ENCODE measurements at places on chromosomes 16 and 17.

DNA sequence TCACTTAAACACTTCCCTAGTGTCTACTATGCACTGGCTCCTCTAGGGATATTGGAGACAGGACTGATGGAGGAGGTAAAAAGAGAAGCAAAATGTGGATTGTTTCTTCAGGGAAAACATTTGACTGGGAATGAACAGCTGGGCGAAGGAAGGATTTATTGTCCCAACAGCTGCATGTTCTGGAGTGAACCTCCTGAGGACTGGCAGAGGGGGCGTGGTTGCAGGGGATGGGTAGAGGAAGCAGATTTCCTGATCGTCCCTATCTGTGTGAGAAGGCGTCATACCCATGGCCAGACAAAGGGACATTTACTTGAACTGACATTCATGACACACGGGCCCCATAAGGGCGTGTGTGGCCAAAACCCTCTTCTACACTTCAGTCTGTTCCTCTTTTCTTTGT is 321.5 kb downstream of the MAP2K4 start:
- no peaks in the 10 kb centered on the region for H3K36me3 ChIP-seq
- no peaks in the 10 kb centered on the region for H3K4me1 ChIP-seq
- no peak for DNase-seq
- H3K4me3 ChIP-seq = no peak overlapping the region

- H3K36me3 ChIP-seq = no peaks in the 10 kb centered on the region
- H3K4me1 ChIP-seq = no peaks in the 10 kb centered on the region
- no peak overlapping the region for H3K4me3 ChIP-seq
- H3K27ac ChIP-seq = no peak overlapping the region
- no peak for DNase-seq
These were observed 74.1 kb downstream of the ABCC12 start for GRCh38 chr16:48081656-48082055.

DNA sequence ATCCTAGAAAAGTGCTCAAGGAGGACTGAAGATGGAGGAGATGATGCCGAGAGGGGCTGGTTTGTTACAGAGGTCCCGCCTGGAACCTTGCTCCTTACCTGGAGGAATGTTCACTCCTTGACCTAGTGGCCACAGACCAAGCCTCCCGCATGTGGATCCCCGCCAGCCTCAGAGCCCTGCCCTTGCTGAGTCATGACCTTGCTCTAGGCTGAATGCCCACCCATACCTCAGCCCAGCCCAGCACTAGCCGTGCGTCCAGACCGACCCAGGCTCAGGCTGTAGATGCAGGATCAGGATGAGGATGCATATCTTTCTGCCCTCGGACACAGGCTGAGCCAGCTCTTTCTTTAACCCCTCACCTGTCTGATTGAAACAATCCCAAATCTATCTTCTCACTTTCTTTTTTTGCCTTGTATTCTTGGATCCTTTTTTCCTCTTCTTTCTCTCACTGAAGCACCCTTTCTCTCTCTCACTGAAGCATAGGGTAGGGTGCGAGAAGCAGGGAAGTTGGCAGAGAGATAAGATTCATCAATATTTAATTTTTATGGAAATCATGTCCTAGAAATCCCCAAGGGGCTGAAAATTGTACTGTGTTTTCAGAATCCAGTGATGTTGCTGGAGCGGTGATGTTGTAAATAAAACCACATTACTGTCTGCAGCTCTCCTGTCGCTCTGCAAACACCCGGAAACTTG is 34.9 kb downstream of the WSCD1 start:
- H3K27ac ChIP-seq = no peak overlapping the region
- no peaks in the 10 kb centered on the region for H3K4me1 ChIP-seq
- no peaks in the 10 kb centered on the region for H3K27me3 ChIP-seq
- H3K4me3 ChIP-seq = no peak overlapping the region
- no peak for DNase-seq

DNA sequence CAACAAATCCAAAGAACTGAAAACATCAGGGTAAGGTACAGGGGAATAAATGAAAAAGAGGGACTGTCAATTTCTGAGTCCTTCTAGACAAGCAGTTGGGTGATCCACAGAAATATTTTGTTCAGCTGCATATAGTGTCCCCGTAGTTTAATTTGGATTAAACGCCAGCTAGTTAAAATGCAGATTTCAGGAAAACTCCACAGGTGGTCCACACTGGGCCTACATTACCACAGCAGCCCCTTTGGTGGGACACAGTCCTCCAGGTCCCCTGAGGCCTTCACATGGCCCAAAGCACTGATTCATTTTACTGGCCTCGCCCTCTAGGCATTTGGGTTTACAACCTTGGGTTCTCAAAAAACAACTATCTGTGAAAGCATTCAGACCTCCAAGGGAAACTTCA is 4.6 kb downstream of the ARHGAP17 start:
- no peaks in the 10 kb centered on the region for H3K27me3 ChIP-seq
- DNase-seq = no peak
- no peak overlapping the region for H3K4me3 ChIP-seq

DNA sequence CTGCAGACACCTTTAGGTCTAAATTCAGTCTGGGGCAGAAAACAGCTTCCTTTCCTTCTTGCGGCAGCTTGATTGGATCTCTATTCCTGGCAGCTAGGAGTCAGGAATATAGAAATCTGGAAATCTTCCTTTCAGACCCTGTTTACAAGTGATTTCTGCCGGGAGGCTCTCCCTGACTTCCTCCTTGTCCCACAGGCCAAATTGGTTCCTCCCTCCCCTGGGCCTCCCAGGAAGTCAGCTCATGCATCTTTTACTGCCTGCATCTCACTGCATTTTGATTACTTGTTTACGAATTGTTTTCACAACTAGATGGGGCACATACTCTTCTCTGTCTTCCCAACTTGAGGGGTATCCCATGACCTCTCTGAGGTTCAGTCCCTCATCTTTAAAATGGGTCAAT is 206.3 kb downstream of the MAF start:
- H3K27me3 ChIP-seq = no peaks in the 10 kb centered on the region
- no peak for DNase-seq
- H3K36me3 ChIP-seq = no peaks in the 10 kb centered on the region
- H3K4me3 ChIP-seq = no peak overlapping the region
- no peaks in the 10 kb centered on the region for H3K4me1 ChIP-seq

- H3K36me3 ChIP-seq = no peaks in the 10 kb centered on the region
- DNase-seq = no peak
- H3K27ac ChIP-seq = no peak overlapping the region
- H3K4me1 ChIP-seq = no peaks in the 10 kb centered on the region
These were observed 229.6 kb downstream of the PARN start for GRCh38 chr16:14400285-14400977.

GRCh38 chr17:4626734-4627256 is 14.7 kb downstream of the ALOX15 start:
- no peak overlapping the region for H3K27ac ChIP-seq
- no peaks in the 10 kb centered on the region for H3K36me3 ChIP-seq
- no peaks in the 10 kb centered on the region for H3K4me1 ChIP-seq
- H3K4me3 ChIP-seq = no peak overlapping the region

GRCh38 chr17:63345611-63346010 is 100.5 kb downstream of the CYB561 start:
- H3K4me3 ChIP-seq = no peak overlapping the region
- no peaks in the 10 kb centered on the region for H3K36me3 ChIP-seq
- H3K27ac ChIP-seq = no peak overlapping the region
- no peak for DNase-seq
- no peaks in the 10 kb centered on the region for H3K27me3 ChIP-seq

DNA sequence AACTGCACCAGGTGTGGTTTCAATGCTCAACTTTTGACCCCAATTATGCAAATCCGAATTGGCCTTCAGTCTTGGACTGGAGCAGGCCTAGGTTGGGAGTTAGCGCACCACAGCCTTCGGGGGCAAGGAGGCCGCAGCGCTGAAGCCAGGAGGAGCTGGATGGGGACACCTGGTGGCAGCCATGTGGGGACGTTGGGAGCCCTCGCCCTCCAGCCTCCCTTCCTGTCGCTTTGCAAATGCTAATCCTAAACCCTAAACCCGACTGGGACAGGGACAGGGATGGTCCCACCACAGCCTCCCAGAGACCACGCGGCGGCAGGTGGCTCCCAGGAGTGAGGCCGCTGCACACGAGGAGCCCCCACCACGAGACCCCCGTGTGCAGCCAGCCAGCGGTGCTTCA is 58.7 kb downstream of the KLHDC4 start:
- no peak overlapping the region for H3K4me3 ChIP-seq
- H3K27ac ChIP-seq = no peak overlapping the region
- peaks cover 55% of the 10 kb centered on the region for H3K36me3 ChIP-seq
- H3K4me1 ChIP-seq = peaks cover 18% of the 10 kb centered on the region
- no peak for DNase-seq
- H3K27me3 ChIP-seq = no peaks in the 10 kb centered on the region

- no peaks in the 10 kb centered on the region for H3K27me3 ChIP-seq
- no peak overlapping the region for H3K27ac ChIP-seq
- H3K36me3 ChIP-seq = no peaks in the 10 kb centered on the region
- DNase-seq = no peak
These were observed 50.8 kb downstream of the NKD1 start for GRCh38 chr16:50598936-50599361.

DNA sequence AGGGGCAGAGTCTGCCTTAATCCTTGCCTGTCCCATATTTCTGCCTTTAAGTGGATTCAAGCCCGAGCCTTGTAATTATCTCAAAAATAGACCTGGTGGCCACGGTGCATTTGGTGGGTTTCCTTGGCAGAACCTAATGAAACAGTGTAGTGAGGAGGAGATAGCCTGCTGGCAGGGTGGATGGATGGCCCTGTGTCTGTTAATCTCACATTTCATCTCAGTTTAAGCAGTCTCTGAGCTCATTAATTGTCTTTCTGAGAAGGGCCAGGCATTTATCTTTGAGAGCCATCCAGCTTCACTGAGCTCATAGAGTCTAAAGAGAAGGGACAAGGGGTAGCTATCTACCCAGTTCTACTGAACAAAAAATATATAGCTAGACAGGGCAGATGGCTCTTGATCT is 364.0 kb upstream of the EEF2KMT start:
- no peak overlapping the region for H3K4me3 ChIP-seq
- H3K27me3 ChIP-seq = no peaks in the 10 kb centered on the region
- no peaks in the 10 kb centered on the region for H3K36me3 ChIP-seq
- no peak for DNase-seq
- H3K27ac ChIP-seq = no peak overlapping the region

DNA sequence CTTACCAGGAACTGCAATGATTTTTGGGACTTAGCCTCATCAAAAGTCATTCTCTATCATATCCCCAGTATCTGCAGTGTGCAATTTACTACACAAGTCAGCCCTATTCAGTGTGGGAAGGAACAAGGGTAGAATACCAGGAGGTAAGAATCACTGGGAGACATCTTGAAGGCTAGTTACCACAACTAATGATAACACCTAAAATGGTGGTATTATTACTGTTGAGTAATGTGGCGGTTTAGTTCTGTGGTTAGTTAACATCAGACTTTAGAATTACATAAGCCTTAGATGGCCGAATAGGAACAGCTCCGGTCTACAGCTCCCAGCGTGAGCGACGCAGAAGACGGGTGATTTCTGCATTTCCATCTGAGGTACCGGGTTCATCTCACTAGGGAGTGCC is 567.9 kb upstream of the CDH11 start:
- no peak for DNase-seq
- H3K27ac ChIP-seq = no peak overlapping the region
- H3K27me3 ChIP-seq = no peaks in the 10 kb centered on the region
- no peaks in the 10 kb centered on the region for H3K36me3 ChIP-seq

- DNase-seq = no peak
- no peak overlapping the region for H3K27ac ChIP-seq
- no peaks in the 10 kb centered on the region for H3K4me1 ChIP-seq
- no peaks in the 10 kb centered on the region for H3K27me3 ChIP-seq
These were observed 47.4 kb upstream of the ZFHX3 start for GRCh38 chr16:73095142-73095820.

DNA sequence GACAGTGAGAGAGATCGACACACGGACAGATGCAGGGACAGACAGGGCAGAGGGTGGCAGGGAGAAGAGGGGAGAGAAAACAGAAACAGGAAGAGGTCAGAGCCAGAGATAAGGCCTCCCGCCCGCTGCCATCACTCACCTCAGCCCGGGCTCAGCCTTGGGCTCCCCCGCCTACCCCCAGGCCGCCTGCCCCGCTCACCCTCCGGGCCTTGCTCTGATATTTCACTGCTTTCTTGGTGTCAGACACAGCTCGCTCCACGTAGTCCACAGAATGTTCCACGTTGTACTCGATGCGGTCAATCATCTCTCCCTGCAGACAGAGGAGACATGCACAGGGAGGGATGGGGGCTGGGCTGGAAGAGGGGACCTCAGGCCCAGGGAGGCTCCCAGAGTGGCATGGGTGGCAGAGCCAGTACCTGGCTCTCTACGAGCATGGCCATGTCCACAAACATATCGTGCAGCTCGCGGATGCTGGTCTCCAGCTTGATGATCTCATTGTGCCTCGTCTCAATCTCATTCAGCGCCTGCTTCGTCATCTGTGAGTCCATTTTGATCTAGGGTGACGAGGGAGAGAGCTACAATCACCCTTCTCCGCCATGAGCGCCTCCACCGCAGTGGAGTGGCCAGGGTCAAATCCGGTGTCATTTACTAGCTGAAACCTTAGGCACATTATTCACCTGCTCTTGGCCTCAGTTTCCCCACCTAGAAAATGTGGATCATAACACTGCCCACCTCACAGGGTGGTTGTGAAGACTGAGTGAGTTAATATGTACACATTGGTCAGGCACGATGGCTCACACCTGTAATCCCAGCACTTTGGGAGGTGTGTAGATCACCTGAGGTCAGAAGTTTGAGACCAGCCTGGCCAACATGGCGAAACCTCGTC is 8.2 kb downstream of the HSD3B7 start:
- no peaks in the 10 kb centered on the region for H3K27me3 ChIP-seq
- DNase-seq = no peak
- H3K36me3 ChIP-seq = no peaks in the 10 kb centered on the region
- peaks cover 6% of the 10 kb centered on the region for H3K4me1 ChIP-seq

GRCh38 chr17:75361996-75362395 is 43.5 kb downstream of the GRB2 start:
- no peaks in the 10 kb centered on the region for H3K27me3 ChIP-seq
- H3K36me3 ChIP-seq = no peaks in the 10 kb centered on the region
- no peak overlapping the region for H3K4me3 ChIP-seq
- H3K27ac ChIP-seq = no peak overlapping the region
- no peak for DNase-seq

GRCh38 chr16:50259334-50260205 is 6.8 kb upstream of the ADCY7 start:
- no peak for DNase-seq
- no peak overlapping the region for H3K27ac ChIP-seq
- no peak overlapping the region for H3K4me3 ChIP-seq
- no peaks in the 10 kb centered on the region for H3K36me3 ChIP-seq

GRCh38 chr16:29644973-29645693 is 17.9 kb upstream of the SPN start:
- DNase-seq = no peak
- H3K27me3 ChIP-seq = no peaks in the 10 kb centered on the region
- H3K27ac ChIP-seq = no peak overlapping the region

DNA sequence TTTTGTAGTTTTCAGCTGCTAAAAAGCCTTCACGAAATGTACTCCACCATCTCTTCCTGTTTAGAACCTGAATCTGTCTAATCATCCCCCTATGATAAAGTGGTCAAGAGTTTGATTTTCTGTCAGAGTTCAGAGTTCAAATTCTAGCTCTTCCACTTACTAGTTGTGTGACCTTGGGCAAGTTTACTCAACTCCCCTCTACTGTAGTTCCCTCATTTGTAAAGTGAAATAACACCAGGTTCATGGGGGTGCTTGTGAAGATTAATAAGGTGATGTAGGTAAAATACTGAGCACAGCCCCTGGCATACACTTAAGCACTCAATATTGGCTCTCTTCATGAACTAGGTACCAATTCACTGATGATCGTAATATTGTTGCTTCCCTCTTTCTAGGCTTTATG is 1.2 kb upstream of the CDC6 start:
- DNase-seq = no peak
- peaks cover 9% of the 10 kb centered on the region for H3K4me1 ChIP-seq
- no peaks in the 10 kb centered on the region for H3K27me3 ChIP-seq
- peaks cover 1% of the 10 kb centered on the region for H3K36me3 ChIP-seq
- H3K4me3 ChIP-seq = no peak overlapping the region
- H3K27ac ChIP-seq = no peak overlapping the region

Data from effector memory CD4-positive, alpha-beta T cell (primary cell).